ENCODE measurements at places on chromosomes 12 and 14. TPM values are rescaled to one million over a fixed set of nuclear protein-coding genes. Genes with fewer than 3 reads are reported as not detected.

DNA sequence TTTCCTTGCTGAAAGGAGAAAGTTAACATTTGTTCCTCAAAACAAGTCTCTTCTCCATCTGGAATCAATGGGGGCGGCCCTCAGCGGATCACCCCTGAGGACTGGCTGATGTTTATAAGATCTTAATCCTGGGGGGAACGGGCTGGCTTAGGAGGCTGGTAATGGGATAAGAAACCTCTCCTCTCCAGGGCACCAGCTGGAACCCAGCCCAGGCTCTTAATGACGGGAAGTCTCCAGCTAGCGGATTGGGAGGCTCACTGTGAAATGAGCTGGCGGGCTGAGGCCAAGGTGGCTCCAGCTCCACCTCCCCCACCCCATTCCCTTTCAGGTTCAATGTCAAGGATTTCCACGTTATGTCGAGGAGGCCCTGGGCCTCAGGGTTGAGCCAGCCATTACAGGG is 1133.0 kb downstream of the VRK1 start:
- peaks cover 31% of the 10 kb centered on the region for H3K36me3 ChIP-seq
- H3K27ac ChIP-seq = no peak overlapping the region
- DNase-seq = no peak
- peaks cover 7% of the 10 kb centered on the region for H3K4me1 ChIP-seq
- H3K27me3 ChIP-seq = no peaks in the 10 kb centered on the region
- H3K4me3 ChIP-seq = no peak overlapping the region

Gene GAS2L3
- 4.4 TPM for total RNA-seq

GRCh38 chr12:13362260-13362841 is 165.8 kb downstream of the EMP1 start:
- no peak overlapping the region for H3K4me3 ChIP-seq
- no peak overlapping the region for H3K27ac ChIP-seq
- no peaks in the 10 kb centered on the region for H3K36me3 ChIP-seq
- no peaks in the 10 kb centered on the region for H3K4me1 ChIP-seq
- DNase-seq = peak; percentile 39

- no peaks in the 10 kb centered on the region for H3K36me3 ChIP-seq
- no peak overlapping the region for H3K27ac ChIP-seq
- H3K4me3 ChIP-seq = no peak overlapping the region
- H3K4me1 ChIP-seq = no peaks in the 10 kb centered on the region
- DNase-seq = no peak
Observed at GRCh38 chr12:55664826-55665225, 28.1 kb downstream of the OR10P1 start.

Gene NFATC4
- total RNA-seq = not detected

Gene SLC7A8
- 0.64 TPM for total RNA-seq

Gene CLEC4A
- 0.19 TPM for total RNA-seq
